ENCODE measurements at places on chromosomes 6 and 20. TPM values are rescaled to one million over a fixed set of nuclear protein-coding genes. Genes with fewer than 3 reads are reported as not detected.

EDN3 gene
- total RNA-seq, result not detected

- no peak for DNase-seq
Observed at GRCh38 chr6:14616656-14617055, 499.1 kb downstream of the CD83 start.

DNA sequence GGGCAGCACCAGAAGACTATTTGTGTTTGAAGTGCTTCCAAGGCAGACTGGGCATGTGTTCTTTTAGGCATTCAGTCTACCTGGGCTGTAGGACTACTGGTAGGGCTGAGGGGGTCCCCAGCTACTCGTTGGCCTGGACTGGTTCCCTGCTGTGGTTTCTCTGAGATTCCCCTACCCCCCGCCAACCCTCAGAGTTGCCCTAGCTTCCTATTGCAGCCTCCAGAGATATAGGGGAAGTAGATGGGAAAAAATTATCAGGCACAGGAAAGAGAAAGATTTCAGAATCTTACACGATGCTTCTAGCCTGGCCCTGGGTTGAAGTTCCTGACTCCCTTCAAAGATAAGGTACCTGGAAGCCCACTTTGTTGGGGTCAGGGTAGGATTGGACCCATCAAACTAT, 22.5 kb downstream of the BRPF3 start:
- DNase-seq, result no peak

DNA sequence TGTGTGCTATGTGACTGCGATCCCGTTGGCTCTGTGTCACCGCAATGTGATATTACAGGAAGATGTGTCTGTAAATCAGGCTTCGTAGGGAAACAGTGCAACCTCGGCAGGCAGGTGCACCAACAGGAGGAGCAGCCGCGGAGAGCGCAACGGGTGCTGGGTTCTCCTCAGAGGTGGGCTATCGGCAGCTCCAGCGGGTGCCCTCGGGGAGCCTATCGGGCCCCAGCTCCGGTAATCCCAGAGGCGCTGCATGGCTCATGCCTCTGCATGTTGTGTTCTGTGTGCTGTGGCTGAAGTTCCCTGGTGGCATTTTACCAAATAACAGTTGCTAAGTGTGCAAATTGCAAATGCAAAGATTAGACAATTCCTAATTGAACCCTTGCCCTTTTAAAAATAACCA, 409.9 kb downstream of the LAMA2 start:
- DNase-seq, result no peak

- no peak for DNase-seq
Observed at GRCh38 chr6:36570264-36570663, 23.0 kb upstream of the STK38 start.

GRCh38 chr20:43691928-43692524, 25.1 kb downstream of the MYBL2 start:
- DNase-seq, result peak; percentile 27

DNA sequence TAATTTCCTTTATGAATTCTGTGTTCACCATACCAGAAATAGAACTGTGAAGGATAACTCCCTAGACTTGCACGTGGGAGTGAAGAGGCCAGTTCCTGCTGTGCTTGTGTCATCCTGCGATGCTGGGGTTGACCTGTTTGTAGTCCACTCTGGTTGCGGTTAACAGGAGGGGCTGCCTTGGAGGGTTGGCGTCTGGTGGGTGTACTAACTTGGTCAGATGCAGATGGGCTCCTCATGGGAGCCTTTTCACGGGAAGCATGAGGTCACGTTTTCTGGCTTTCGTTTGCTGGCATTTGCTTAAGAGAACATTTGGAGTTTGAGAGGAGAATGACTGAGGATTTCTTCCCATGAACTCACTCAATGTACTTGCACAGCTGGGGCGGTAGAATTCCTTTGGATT, 41.2 kb downstream of the IGF2R start:
- no peak for DNase-seq

DNA sequence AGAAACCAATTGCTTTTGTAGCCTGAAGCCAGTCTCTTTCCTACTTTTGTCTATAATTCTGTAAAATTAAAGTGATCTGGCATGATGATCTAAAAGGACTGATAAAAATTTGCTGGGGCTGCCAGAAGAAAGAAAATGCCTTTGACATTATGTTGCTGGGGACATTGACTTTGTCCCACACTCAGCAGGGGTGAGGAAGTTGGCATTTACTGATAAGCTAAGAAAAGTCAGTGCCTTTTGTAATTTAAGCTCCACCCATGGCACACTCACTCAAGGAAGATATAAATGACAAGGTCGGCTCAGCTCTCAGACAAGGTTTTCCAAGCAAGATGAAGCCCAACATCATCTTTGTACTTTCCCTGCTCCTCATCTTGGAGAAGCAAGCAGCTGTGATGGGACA, at the start of gene SEMG1:
SEMG1 (plus strand) TSS at position 309 of the 400 bp plus-strand sequence; CDS start at position 330, 21 bp downstream.
- DNase-seq, result no peak

Data from mammary epithelial cell (primary cell).